Effector memory CD4-positive, alpha-beta T cell (primary cell): ENCODE measurements at places on chromosomes 3 and 15.

DNA sequence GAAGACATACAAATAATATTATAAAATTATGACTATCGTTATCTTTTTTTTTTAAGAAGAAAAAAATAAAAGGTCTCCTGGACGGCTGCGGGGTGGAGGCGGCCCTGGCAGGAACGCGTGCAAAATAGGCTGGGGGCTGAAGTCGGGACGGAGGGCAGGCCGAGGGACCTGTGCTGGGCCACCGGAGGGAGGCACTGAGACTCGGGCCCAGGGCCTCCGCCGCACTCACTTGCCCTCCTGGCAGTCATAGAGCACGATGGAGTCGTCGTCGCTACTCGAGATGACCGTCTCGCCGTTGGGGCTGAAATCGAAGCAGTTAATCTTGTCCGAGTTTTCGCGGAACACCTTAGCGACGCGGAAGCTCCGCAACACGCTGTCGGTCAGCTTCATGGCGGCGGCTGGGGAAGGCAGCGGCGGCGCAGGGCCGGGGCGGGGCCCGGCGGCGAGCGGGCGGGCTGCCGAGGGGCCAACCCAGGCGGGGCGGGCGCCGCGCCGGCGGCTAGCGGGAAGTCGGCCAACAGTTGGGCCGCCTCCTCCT is 408 bp downstream of the WDR82 start:
- peaks cover 4% of the 10 kb centered on the region for H3K36me3 ChIP-seq
- peak overlapping the region; percentile 87 for H3K27ac ChIP-seq
- peak; percentile 56 for DNase-seq
- H3K4me1 ChIP-seq, result peaks cover 44% of the 10 kb centered on the region

- H3K4me1 ChIP-seq, result no peaks in the 10 kb centered on the region
- H3K27me3 ChIP-seq, result no peaks in the 10 kb centered on the region
- H3K27ac ChIP-seq, result no peak overlapping the region
- no peaks in the 10 kb centered on the region for H3K36me3 ChIP-seq
- H3K4me3 ChIP-seq, result no peak overlapping the region
Measured at GRCh38 chr3:71903936-71904335, 119.0 kb upstream of the PROK2 start.

DNA sequence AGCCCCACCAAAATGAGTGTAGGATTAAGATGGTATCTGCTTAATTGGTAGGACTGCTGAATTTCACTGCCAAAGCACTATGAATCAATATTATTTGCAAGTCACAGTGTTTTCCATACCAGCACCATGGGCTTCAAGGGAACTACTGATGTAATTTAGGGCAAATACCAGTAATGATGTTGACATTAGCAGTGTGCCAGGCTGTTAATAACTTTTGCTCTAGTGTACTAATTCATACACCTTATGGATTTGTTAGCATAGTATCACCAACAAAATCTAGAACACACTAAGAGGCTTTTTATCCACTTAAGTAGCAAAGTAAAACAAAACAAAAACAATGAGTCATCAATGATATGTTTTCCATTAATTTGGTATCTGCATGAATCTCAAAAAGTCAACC is 888.2 kb downstream of the CADM2 start:
- no peaks in the 10 kb centered on the region for H3K36me3 ChIP-seq
- no peaks in the 10 kb centered on the region for H3K27me3 ChIP-seq
- no peak for DNase-seq

- H3K4me1 ChIP-seq, result peaks cover 14% of the 10 kb centered on the region
- no peaks in the 10 kb centered on the region for H3K36me3 ChIP-seq
- no peak overlapping the region for H3K27ac ChIP-seq
- H3K27me3 ChIP-seq, result no peaks in the 10 kb centered on the region
Measured at GRCh38 chr3:169760479-169760878, 4.4 kb downstream of the TERC start.

GRCh38 chr3:51970606-51971300 is 3.1 kb downstream of the ABHD14B start:
- H3K27me3 ChIP-seq, result no peaks in the 10 kb centered on the region
- peaks cover 23% of the 10 kb centered on the region for H3K4me1 ChIP-seq
- no peaks in the 10 kb centered on the region for H3K36me3 ChIP-seq
- no peak overlapping the region for H3K27ac ChIP-seq
- no peak for DNase-seq

DNA sequence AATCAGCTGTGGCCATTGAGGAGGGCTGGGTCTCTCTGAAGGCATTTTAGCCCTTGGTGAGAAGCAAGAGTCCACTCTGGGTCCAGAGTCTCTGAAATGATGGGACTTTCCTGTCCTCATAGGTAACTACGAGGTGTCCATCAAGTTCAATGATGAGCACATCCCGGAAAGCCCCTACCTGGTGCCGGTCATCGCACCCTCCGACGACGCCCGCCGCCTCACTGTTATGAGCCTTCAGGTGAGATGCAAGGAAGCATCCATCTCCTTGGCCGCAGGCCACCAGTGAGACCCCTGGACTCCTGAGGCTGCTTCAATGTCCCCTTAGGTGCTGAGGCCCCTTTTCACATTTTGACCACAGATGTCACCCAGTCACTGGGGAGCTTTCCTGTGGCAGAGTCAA is 54.9 kb downstream of the DNASE1L3 start:
- no peak overlapping the region for H3K27ac ChIP-seq
- H3K4me3 ChIP-seq, result no peak overlapping the region
- H3K36me3 ChIP-seq, result peaks cover 34% of the 10 kb centered on the region
- no peaks in the 10 kb centered on the region for H3K27me3 ChIP-seq
- DNase-seq, result no peak
- H3K4me1 ChIP-seq, result no peaks in the 10 kb centered on the region

- no peaks in the 10 kb centered on the region for H3K36me3 ChIP-seq
- H3K27ac ChIP-seq, result no peak overlapping the region
- no peak overlapping the region for H3K4me3 ChIP-seq
- no peak for DNase-seq
- no peaks in the 10 kb centered on the region for H3K4me1 ChIP-seq
- no peaks in the 10 kb centered on the region for H3K27me3 ChIP-seq
Measured at GRCh38 chr3:59464187-59464586, 414.4 kb upstream of the CFAP20DC start.
